ENCODE measurements at places on chromosomes 16 and 17.

DNA sequence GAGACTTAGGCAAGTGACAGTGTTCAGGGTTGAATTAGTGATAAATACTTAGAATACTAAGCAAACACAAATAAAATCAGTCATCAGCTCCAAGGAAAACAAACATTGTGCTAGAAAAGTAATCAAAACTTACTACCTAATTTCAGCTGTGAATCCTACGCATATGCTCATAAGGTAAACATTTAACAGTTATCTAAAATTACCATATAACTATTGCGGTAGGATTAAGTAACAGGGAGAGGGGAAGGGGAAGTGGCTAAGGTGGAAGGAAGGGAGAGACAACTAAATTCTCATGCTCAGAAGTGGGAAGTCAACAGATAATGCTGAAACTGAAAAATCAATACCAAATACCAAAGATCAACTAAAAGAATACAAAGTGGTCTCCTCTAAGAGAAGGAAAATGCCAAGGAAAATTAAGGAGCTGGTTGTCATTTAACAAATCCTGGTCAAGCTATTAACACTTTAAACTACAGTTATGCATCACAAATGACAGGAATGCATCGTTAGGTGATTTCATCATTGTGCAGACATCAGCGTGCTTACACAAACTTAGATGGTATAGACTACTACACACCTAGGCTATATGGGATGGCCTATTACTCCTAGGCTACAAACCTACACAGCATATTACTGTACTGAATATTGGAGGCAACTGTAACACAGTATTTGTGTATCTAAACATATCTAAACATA lies 20.0 kb downstream of the USP32 start:
- DNase-seq, result no peak

- no peak for DNase-seq
These were observed 24.5 kb upstream of the SPPL2C start for GRCh38 chr17:45820052-45820780.

GRCh38 chr16:55912022-55912421 lies 36.8 kb upstream of the CES5A start:
- DNase-seq, result no peak

GRCh38 chr17:38687286-38687685 lies 12.5 kb upstream of the EPOP start:
- no peak for DNase-seq

DNA sequence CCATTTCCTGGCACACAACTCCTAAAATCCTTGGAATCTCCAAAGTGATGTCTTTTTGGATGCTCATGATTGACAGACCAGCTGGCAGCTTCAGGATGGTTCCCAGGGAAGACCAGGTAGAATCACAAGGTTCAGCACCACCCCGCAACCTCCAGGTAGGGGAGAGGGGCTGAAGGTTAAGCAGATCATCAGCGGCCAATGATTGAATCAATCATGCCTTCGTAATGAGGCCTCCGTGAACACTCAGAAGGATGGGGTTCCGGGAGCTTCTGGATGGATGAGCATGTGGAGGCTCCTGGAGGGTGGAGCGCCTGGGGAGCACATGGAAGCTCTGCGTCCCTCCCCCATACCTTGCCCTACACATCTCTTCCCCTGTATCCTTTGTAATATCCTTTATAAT lies 185.9 kb downstream of the SEC14L1 start:
- DNase-seq, result no peak

GRCh38 chr16:79644971-79645667 lies 44.6 kb upstream of the MAF start:
- no peak for DNase-seq

- DNase-seq, result no peak
These were observed 5.3 kb downstream of the NTHL1 start for GRCh38 chr16:2042171-2042985.

GRCh38 chr17:68437979-68438822 lies 19.1 kb downstream of the WIPI1 start:
- peak; percentile 66 for DNase-seq

- DNase-seq, result no peak
These were observed 44.0 kb downstream of the GPRC5B start for GRCh38 chr16:19840524-19841110.

- DNase-seq, result no peak
These were observed 9.2 kb upstream of the TBX4 start for GRCh38 chr17:61442878-61443474.

DNA sequence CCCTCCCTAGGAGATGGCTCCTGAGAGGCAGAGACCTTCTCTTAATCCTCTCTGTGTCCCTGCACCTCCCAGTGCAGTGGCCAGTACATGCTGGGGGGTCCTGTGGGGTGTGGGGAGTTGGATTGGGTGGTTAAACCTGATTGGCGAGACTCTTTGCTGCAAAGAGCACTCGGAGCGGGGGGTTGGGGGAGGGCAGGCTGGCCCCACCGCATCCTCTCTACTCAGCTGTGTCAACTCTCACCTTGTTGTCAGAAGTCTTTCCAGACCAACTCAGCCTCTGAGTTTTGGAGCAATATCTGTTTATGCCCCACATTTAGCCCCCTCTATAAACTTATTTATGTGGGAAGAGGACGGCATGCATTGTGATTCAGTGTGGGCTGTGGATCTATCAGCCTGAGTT lies 40.0 kb downstream of the SMARCE1 start:
- DNase-seq, result peak; percentile 75

GRCh38 chr17:258045-258734 lies 76.7 kb upstream of the DOC2B start:
- no peak for DNase-seq

DNA sequence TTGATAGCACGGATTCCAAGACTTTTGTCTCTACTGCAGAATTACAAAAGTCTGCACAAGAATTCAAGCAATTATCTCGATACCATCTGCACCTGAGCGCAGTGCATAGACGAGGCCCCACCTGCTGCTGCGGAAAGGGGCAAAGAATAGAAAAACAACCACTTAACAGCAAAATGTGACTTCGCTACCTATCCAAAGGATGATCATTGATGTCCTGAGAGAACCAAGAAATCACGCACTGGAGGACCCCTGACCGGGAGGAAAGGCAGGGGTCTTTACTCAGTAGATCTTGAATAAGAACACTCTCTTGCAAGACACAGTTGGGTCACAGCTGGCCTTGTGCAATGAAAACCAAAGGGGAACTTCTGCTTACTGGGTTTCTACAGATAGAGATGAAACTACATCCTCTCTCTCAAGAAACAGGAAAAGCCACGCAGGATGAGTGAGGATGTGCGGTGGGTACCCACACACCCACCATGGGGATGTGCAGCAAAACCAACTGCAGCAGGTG lies 147.4 kb upstream of the RPH3AL start:
- peak; percentile 25 for DNase-seq

- DNase-seq, result no peak
These were observed 35.4 kb downstream of the CCDC57 start for GRCh38 chr17:82177276-82177675.

DNA sequence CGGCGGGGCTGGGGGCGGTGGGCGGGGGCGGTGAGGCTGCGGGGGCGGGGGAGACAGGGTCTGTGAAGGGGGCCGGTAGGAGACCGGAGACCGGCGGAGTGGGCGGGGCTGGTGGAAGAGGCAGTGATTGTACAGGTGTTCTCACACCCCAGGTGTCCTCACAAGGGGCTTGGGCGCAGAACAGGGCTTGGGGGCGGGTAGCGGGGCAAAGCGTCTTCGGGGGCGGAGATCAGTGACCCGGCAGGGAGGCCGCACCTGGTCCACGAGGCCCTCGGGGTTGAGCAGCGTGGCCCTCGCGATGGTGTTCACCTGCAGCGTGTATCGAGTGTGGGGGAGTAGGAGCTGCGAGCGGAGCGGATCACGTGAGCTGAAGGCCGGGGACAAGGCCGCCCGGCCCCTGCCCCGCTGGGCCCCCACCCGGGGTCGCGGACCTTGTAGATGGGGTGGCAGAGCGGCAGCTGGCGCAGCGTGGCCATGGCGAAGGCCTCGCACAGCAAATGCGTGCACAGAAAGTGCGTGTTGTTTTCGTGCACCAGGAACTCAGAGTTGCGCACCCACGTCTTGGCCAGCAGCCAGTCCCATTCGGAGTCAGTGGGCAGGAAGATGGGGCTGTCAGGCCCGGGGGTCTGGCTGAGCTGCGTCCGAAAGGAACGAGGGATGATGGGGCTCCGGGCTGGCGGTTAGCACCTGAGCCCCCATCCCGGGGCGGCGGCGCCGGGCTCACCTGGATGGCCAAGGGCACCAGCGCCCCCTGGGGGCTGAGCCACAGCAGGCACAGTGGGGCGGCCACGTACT lies 8.5 kb downstream of the ALOXE3 start:
- peak; percentile 83 for DNase-seq

- no peak for DNase-seq
These were observed 253.9 kb downstream of the SEC14L1 start for GRCh38 chr17:77394540-77395295.

- no peak for DNase-seq
These were observed 292.6 kb upstream of the SOX9 start for GRCh38 chr17:71828182-71828596.

DNA sequence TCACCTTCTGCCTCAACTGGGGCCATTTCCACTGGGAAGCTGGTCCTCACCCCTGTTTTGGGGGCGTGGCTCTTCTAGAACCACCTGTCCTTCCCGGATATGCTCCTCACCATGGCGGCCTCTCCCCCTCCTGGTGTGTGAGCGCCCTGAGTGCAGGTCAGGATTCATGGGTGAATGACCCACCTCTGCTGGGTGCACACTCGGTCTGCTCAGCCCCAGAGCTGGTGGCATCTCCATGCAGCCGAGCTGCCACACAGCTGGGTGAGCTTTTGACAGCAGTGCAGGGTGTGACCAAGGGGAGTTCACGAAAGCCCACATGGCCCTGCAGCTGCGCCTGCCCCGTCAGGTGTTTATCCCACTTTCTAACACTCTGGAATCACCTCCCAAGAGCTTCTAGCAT lies 27.3 kb downstream of the GRIN2C start:
- DNase-seq, result no peak

- no peak for DNase-seq
These were observed 82.1 kb downstream of the TIMM22 start for GRCh38 chr17:1078831-1079561.

GRCh38 chr17:17448076-17448475 lies 28.7 kb upstream of the MED9 start:
- DNase-seq, result no peak

- DNase-seq, result no peak
These were observed 316.6 kb downstream of the SLC39A11 start for GRCh38 chr17:72775919-72776318.

GRCh38 chr16:63462316-63462715 lies 1426.1 kb upstream of the CDH8 start:
- DNase-seq, result no peak

DNA sequence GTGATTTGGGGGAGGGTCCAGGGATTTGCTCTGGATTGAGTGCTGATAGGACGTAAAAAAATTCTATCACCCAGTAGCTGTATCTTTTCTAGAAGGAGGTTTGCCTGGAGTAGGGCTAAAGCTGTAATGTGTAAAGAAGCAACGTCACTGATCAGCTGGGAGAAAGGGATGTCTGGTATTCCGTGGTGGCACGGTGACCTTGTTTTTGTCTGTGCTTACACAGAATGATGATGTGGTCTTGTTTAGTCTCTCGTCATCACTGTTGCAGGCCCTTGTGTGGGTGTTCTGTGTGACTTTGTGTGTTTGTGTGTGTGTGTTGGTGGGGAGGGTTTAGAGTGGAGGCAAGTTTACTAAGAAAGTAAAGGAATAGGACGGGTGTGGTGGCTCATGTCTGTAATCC lies 22.5 kb upstream of the ARHGAP17 start:
- no peak for DNase-seq

DNA sequence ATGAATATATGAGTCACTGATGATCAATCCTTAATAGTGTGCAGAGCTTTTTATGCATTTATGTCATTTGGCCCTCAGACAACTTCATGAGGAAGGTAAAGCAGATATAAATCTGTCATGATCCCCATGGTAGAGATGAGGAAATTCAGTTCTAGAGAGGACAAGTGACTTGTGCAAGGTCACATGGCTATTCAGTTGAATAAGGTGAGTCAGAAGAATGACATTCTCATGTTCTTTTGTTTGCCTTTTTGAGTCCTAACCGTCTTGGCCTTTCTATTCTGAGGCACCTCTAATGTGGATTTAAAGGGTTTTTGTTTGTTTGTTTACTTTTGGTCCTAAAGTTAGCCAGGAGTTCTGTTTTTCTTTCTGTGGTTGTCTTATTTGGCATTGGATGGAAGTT lies 116.2 kb upstream of the ELAC2 start:
- DNase-seq, result no peak

DNA sequence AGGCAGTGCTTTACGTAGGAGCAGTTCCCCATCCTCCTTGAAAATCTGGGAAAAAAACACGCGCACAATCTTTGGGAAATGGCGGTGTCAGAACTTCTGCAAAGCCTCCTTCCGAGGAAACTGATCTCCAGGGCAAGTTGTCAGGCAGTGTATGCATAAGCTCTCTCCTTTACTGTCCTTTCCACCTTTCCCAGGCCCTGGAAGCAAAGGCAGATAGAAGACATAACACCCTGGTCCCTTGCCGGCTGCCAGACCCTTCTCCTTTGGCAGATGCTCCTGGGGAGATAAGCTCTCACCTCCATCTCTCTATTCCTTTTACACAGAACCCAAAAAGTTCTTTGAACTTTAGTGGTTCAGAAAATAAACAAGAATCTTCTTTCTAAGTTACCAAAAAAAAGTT lies 12.4 kb downstream of the TOB1 start:
- DNase-seq, result no peak

DNA sequence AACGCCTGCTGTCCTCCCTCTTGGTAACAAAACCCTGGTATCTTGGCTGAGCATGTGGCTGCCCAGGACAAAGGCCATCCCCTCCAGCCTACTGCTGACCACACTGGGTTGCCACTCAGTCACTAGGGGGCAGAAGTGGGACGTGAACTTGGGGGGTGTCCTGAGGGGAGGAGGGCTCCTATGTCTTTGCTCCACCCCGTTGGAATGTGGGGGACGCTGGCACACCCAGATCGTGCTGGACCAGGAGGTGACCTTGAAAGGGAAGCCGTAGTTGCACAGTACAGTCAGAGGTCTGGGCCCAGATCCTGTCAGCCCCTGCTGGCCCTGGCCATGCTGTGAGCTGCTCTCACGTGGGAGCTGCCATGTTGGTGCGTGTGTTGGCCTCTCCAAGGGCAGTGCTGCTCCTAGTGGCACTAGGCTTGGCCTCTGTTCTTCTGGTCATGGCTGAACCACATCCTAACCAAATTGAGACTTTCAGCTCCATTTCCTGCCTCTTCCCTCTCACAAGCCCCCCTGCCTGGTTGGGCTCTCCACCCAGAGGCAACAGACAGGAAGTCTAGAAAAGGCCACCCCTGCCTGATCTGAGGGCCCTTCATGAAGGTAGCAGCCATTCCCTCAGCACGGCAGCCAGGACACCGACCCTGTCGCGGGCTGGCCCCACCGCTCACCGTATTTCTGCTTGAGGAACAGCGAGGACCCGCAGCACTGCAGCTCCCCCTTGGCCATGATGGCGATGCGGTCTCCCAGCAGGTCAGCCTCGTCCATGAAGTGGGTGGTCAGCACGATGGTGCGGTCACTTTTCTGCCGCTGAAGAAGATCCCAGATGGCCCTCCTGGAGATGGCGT lies 29.0 kb upstream of the RNPS1 start:
- peak; percentile 13 for DNase-seq
